CD4-positive, alpha-beta T cell treated with Interleukin-4 for 4 hours (primary cell): ENCODE measurements at places on chromosomes 16 and 17.
A peak's percentile ranks its signal among the peaks of the same experiment; 100 is the strongest.

DNA sequence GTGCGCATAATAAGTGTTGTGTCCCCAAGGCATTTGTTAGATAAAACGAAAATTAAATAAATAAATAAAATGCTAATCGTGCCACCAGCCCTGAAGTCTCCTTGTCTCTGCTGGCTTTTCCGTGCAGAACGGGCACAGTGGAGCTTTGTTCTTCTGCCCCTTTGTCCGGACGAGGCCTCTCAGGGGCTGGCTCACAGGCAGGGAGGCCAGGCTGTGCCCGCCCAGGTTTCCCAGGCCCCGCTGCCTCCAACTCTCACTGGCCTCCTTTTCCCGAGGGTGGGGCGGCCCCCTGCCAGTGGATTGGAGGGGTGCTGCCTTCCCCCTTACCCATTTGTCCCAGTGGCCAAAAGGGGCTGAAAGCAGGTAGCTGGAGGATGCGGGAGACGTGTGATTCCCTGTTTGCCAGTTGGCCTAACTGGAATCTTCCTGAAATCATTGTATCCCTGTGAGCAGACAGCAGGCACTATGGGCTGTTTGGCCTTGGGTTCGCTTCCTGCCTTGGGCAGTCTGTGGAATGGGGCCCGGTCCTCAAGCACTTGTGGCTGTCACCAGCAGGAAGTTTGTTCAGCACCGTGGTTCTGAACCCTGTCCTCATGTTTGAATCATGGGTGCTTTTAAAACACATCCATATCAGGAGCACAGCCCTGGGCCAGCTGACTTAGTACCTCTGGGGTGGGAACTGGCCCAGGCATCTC lies 64.4 kb downstream of the KSR1 start:
- DNase-seq = no peak

- DNase-seq = no peak
Observed at GRCh38 chr17:54814371-54814770, 86.3 kb upstream of the TOM1L1 start.

- no peak for DNase-seq
Observed at GRCh38 chr17:28541439-28541838, 11.0 kb downstream of the UNC119 start.

DNA sequence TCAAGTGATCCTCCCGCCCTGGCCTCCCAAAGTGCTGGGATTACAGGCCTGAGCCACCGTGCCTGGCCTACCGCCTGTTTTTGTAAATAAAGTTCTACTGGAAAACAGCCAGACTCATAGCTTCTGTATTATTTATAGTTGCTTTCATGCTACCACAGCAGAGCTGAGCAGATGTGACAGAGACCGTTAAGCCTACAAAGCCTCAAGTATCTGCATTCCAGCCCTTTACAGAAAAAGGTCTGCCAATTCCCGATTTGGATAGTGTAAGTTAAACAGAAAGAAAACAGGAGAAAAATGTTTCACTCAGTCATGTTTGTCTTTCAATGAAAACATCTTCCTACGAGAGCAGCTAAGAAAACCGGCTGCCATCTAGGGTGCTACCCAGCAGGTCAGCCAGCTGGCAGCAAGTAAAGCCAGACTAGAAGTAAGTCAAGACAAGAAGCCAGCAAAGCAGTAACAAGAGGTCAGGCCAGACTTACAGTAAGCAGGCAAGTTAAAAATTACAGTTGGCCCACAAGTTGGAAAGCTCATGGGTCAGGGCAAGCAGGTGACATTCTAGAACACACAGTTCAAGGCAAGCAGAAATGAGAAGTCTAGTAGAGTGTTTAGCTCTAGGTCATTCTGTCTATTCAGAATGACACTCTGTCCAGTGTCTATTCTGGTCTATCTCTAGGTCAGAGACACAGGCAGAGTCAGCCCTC lies 17.7 kb downstream of the NCBP3 start:
- DNase-seq = no peak

- DNase-seq = no peak
Observed at GRCh38 chr17:82698974-82699442, 510 bp upstream of the RAB40B start.

- no peak for DNase-seq
Observed at GRCh38 chr16:7615565-7615964, 282.9 kb downstream of the RBFOX1 start.

DNA sequence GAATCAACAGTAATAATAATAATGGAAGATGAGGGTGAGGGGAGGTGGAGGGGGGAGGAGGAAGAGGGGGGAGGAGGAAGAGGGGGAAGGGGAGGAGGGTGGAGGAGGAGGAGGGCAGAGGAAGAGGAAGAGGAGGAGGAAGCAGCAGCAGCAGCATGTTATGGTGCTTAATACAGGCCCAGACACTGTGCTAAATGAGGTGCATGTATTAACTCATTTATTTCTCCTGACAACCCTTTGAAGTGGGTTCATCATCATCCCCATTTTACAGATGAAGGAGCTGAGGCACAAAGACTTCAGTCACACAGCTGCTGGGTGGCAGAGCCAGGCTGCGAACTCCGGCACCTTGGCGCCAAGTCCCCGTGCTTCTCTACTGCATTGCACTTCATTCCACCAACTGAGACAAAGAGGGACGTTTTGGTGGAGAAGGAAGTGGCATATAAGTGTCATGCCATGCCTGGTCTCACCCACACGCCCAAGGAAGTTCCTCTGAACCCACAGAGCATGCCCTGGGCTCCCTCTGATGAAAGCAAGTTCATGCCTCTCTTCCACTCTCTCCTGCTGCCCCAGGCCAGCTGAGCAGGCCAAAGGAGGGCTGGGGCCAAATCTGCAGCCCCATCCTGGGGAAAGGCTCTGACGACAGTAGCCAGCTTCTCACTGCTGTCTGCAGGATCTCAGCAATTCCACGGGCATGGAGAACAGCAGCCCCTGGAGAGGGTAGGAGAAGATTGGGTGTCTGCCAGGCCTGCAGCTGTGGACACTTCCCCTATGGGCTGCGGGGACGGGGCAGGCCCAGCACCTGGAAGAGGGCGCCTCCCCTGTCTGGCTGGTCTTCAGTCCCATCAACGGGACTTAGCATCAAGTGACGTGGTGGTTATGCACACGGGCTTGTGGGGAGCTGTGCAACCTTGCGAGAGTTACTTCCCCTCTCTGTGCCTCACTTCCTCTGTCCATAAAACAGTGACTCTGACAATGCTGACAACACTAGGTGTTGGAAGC lies 21.8 kb downstream of the XYLT1 start:
- peak; percentile 63 for DNase-seq

- no peak for DNase-seq
Observed at GRCh38 chr17:47643116-47643515, 6.6 kb upstream of the KPNB1 start.

- DNase-seq = no peak
Observed at GRCh38 chr17:14859542-14859941, 405.6 kb downstream of the PMP22 start.

- no peak for DNase-seq
Observed at GRCh38 chr16:80051040-80051439, 450.5 kb upstream of the MAF start.

GRCh38 chr17:60747069-60747808 lies 69.6 kb downstream of the BCAS3 start:
- no peak for DNase-seq

DNA sequence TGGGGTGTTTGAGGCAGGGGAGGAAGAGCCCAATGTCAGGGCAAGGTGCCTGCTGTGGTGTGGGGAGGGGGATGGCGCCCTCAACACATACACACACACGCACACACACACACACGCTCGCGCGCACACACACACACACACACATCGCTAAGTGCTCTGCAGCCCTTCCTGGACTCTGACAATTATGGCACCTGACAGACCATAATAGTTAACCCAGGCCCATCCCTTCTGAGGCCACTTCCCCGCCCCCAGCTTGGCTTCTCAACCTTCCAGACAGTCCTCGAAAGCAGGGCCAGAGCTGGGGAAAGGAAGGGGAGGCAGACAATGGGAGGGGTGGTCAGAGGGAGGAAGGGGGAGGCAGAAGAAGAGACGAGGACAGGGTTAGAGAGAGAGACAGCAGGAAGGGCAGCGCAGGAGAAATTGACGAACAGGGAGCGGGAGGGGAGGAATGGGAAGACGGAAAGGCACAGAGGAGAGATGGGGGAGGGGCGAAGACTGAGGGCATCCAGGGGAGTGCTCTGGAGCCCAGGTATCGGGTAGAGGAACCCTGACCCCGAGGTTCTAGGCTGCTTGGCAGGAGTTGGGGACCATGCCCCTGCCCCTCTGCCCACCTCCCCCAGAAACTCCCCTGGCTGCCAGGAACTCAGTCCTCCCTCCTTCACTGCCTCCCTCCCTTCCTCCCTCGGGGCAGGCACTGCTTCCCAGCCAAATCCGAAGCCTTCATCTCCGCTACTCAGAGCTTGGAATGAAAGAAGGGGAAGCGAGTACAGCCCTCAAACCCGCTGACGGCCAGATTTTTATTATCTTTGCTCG lies 4.0 kb downstream of the SRCIN1 start:
- no peak for DNase-seq

DNA sequence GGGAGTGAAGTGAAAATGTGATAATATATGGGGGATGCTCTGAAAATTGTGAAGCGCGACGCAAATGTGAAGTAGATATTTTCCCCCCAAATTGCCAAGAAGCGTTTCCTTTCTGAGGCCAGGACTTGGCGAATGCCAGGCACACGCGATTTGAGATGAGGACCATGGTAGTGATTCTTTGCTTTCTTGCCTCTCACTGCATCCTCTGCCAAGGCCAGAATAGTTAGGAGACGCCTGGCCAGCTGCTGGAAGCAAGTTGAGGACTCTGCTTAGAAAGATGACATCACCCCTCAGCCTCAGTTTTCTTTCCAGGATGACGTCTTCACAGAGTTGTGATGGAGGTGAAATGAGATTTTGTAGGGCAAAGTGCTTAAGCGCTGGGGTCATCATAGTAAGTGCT lies 25.9 kb downstream of the PIPOX start:
- no peak for DNase-seq

DNA sequence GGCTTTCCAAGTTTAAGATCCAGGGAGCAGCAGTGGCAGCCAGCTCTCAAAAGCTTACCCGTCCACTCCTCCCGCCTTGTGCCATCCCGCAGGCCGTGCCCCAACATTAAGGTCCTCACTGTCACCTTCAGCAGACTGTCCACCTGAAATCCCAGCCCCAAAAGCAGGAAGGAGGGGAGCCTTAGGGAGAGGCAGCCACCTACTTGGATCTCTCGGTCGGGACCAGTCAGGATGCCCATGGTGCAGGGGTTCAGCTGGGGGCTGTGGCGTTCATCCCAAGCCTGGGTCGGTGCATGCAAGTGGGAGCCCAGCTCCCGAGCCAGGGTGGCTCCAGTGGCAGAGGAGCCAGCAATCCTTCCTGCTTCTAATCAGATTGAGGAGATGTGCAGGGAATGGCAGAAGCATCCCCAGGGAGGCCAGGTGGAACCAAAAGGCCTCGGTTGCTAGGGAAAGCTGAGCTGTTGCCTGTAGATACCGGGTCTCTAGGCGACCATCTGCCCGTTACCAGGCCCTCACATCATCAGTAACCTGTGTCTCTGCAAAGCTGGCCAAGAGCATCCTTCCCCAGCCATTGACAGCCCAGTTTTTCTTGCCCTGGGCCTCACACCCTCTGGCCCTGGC lies 24.6 kb downstream of the CNGB1 start:
- no peak for DNase-seq

GRCh38 chr16:4323845-4324488 lies 8.1 kb downstream of the GLIS2 start:
- no peak for DNase-seq

DNA sequence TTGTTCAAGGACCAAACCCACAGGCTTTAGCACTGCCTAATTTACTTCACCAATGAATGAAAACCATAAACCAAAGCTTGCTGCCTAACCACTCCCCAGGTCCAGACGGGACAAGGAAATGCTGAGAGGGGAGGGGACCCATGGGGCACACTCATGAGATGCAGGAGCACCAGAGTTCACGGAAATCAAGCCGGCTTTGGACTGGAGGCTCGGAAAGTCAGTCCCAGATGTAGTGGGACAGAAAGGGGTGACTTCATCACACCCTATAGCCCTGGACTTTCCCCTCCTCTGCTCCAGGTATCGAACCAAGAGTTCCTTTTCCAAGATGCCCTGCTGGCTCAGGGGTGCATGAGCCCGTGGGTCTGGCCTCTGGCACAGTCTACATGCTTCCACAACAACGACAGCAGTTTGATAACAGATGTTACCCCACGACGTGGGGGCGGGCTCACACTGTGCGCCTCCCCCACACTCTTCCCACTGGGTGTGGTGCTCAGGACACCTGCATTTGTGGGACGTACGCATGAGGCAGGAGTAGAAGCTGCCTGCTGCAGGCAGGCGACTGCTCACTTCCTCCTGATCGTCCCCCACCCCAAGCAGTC lies 63.2 kb downstream of the AMFR start:
- DNase-seq = no peak

- no peak for DNase-seq
Observed at GRCh38 chr17:71909155-71909554, 211.7 kb upstream of the SOX9 start.

DNA sequence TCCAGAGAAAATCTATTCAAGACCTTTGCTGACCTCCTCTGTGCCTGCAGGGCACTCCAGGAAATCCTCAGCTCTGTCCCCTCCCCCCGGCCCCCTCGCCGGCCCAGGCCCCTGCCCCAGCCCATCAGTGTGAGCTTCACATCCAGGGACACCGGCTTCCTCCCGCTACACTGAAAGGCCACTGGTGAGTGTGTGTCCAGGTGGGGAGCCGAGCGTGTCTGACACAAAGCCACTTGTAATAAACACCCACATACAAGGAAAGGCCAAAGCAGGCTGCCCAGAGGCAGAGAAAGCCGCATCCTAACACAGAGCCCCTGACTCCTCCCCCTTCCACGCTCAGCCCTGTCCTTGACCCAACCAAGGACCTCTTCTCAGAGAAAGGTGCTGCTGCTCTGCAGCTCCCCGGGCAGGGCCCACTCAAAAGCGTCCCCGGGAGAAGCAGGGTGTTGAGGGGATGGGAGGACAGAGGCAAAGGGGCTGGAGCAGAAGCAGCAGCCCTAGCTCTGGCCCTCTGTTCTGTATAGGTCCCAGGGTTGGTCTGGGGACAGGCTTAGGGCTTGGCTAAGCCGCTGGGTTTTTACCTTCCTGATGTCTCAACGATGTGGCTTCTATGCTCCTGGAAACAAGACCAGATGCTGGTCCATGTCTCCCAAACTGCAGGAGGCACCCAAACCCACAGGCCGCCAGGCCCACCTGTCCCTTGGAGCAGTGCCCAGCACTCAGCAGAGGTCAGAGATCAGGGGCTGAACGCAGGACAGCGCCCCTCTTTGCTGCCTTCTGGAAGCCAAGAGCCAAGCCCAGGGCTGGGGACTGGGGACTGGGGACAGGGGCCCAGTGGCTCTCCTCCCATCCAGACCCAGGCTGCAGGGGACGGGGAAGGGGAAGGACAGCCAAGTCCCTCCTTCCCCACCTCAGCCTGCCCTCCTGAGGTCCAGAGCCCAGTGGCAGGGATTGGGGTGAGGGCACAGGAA lies 15.3 kb downstream of the MNT start:
- no peak for DNase-seq

GRCh38 chr17:43548689-43549379 lies 2.7 kb upstream of the ETV4 start:
- DNase-seq = no peak
